Right ventricle myocardium inferior (tissue), 1 donor: ENCODE measurements at places on chromosomes 4 and X.

DNA sequence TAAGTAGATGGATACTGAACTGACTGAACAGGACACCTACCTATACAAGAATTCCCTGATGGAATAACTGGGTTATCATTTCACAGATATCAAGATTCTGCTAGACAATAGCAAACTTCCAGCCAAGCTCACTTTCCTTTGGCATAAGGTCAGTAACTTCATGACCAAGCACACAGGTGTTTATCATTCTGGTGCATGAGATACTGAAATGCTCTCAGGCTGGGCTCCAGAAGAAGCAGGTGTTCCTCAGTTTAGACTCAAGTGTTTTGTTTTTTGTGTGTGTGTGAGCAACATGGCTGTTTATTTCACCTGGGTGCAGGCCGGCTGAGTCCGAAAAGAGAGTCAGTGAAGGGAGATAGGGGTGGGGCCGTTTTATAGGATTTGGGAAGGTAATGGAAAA, 201.5 kb upstream of the SPOCK3 start:
- no peak for DNase-seq

GRCh38 chrX:155744534-155744933, 131.8 kb upstream of the TMLHE start:
- DNase-seq = no peak

DNA sequence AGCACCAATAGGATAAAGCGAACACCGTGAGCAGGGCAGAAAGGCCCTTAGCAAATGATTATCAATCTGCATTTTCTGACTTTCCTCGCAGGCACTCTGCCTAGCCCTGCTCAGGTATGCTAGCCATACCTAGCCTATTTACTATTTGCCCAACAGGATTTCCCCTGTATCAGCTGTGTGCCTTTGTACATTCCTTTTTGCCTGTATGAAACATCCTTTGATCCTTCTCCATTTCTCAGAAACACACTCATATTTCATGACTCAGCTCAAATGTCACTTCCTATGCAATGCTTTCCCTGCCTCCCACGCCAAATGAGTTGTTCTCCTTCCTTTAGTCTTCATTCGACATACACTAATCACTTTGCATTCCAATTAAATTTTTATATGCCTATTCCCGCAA, 37.2 kb downstream of the PCDH7 start:
- DNase-seq = no peak

DNA sequence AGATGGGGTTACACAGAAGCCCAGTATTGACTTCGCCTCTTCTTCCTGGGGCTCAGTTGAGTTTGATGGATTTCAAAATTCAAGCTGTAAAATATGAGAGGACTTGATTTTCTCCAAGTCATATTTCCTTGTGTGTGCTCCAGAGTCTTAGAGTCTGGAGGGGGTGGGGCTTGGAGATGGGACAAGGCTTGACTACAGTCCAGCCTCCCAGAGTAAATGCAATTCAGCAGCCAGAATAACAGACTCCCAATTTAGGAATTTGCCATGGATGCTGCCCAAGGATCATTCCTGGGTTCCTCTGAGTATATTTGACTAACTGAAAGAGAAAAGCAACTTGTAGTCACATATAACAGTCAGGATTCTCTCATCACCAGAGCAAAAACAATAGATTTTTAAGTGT, 53.7 kb upstream of the RBPJ start:
- DNase-seq = no peak

GRCh38 chrX:38293741-38294140, 33.6 kb downstream of the RPGR start:
- DNase-seq = no peak

DNA sequence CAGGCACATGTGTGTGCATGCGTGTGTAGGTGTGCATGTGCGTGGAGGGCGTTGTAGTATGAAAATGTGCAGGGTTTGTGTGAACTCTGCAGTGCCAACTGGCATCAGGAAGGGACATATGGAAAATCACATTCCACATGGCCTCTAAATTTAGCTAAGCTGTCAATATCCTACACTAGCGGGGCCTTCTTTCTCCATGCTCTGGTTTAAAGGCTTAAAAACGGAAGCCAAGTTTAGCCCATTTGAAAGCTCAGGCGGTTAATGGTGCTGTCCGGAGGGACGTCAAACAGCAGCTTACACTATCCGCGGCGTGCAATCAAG, 144.1 kb upstream of the NOCT start:
- DNase-seq = no peak

DNA sequence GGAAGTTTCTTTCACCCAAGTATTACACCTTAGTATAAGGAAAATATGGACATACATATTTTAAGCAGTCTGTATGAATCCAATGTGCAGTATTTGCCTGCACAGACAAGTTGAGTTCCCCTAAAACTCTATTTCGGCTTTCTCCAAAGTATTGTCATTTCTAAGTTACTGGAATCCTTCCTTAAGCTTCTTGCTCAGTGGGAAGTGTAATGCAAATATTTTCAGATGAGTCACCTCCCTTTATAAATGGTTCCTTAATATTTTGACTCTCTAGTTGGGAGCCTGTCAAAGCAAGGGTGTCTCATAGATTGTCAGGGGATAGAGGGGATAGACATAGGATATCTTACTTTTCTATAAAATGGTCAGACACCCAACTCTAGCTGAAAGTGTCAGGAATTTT, 178.6 kb downstream of the NAA11 start:
- DNase-seq = no peak

GRCh38 chr4:25423548-25423947, 46.5 kb downstream of the ANAPC4 start:
- no peak for DNase-seq

GRCh38 chrX:7435822-7436221, 287.9 kb upstream of the PUDP start:
- no peak for DNase-seq

DNA sequence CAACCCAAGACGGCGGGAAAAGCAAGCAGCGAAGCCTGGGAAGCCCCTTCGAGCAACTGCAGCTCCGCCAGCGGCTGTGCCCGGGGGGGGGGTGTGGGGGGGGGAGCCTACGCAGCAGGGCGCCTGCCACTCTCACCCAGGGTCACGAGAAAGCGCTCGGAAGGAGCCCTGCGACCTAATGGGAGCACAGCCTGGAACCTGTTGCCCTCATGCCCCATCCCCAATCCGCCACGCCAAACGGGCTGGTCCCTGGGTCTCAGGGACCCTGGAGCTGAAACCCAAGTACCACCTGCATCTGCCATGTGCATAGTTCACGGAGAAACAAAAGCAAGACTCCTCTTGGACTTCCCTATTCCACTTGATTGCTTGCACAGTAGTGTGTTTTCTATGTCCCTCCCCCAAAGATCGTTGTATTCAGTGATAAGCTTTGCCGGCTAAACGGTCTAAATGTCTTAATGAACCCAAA, 359 bp upstream of the GAB3 start:
- DNase-seq = no peak

GRCh38 chr4:125283707-125284279, 31.0 kb upstream of the FAT4 start:
- DNase-seq = no peak
